Thymus (tissue), 14 donors: ENCODE measurements at places on chromosomes 1 and 21. TPM values are rescaled to one million over a fixed set of nuclear protein-coding genes. Genes with fewer than 3 reads are reported as not detected.

The FNDC5 gene
- 3.5 TPM for total RNA-seq

The PTGS2 gene
- total RNA-seq, result 1.8 TPM

The IQCC gene
- 3.0 TPM for total RNA-seq

The SPRR1A gene
- total RNA-seq, result not detected

- no peak for DNase-seq
Measured at GRCh38 chr1:87513966-87514660, 185.4 kb downstream of the LMO4 start.

DNA sequence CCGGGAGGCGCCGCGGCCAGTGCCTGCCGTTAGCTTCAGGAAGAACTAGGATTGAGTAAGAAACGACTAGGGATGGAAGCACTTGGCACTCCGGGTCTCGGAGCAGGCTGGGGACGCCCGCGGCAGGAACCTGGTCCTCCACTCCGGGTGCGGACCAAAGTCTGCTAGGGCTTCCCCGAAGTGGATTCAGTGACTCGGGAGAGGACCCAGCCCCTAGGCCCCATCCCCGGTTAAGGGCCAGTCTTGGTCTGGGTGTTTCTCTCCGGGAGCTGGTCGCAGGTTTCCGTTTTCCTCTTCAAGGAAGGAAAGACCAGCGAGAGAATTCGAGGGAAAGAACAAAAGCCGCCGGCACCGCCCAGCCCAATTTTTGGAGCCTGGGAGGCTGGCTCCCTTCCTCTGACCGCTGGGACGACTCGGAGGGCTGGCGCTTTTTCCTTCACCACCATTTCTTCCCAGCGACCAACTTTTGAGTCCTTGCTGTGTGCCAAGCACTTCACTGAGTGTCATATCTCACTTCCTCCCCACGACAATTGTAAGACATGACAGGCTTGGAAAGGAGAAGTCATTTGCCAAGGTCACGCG, 16.8 kb upstream of the STMN1 start:
- no peak for DNase-seq

GRCh38 chr1:86823821-86824500, 90.0 kb downstream of the SELENOF start:
- DNase-seq, result no peak
